ENCODE measurements at places on chromosomes 6 and 20. TPM values are rescaled to one million over a fixed set of nuclear protein-coding genes. Genes with fewer than 3 reads are reported as not detected.

Gene CTCFL
- total RNA-seq, result 122 TPM

Gene VIP
- total RNA-seq, result not detected

Gene SLC26A8
- total RNA-seq, result not detected

Gene TRIM31
- total RNA-seq, result not detected

Gene PACRG
- total RNA-seq, result not detected

Gene OR12D3
- total RNA-seq, result not detected

Gene B3GALT4
- 1.2 TPM for total RNA-seq

Gene ALDH5A1
- total RNA-seq, result 20.5 TPM

Gene OR2B6
- total RNA-seq, result 4.4 TPM

Gene CFAP61
- total RNA-seq, result not detected

Gene EEF1A2
- total RNA-seq, result 29.0 TPM

Gene MOG
- total RNA-seq, result not detected

Gene MYCT1
- total RNA-seq, result not detected

Gene SNX3
- total RNA-seq, result 122 TPM

Gene PXT1
- total RNA-seq, result not detected

Gene PRDM13
- not detected for total RNA-seq

Gene SCGN
- total RNA-seq, result not detected

Gene GSTA3
- total RNA-seq, result not detected

Gene DAAM2
- 0.04 TPM for total RNA-seq

Gene CST2
- total RNA-seq, result not detected

Gene EDN1
- total RNA-seq, result not detected

Gene FAM83C
- not detected for total RNA-seq

Gene FNDC11
- total RNA-seq, result 0.89 TPM

All from K562 (cell line).